ENCODE measurements at places on chromosomes 5 and 9.

DNA sequence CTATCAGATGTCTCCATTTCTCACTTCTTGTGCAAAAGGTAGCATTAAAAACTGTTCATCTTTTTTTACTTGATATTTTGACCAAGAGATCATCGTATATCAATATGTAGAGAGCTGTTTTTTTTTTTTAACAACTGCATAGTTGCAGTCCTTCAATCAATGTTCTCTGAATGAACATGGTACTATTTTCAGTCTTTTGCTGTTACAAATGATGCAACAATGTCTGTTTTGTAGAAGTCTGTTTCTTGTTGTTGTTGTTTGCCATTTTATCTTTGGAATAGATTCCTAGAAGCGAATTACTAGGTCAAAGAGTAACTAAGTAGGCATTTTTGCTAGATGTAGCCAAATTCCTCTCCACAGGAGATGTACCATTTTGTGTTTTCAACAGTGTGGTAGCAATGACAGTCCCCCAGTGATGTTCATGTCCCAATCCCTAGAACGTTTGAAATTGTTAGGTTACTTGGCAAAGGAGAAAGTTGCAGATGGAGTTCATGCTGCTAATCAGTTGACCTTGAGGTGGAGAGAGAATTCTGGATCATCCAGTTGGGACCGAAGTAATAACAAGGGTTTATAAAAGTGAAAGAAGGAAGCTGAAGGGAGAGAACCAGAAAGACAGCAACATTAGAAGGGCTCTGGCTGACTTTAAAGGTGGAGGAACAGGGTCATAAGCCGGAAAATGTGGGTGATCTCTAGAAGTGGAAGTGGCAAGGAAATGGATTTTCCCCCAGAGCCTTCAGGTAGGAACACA, 6.3 kb downstream of the MTREX start:
- DNase-seq: no peak

- DNase-seq: no peak
Measured at GRCh38 chr9:69093471-69094103, 58.0 kb downstream of the FXN start.

DNA sequence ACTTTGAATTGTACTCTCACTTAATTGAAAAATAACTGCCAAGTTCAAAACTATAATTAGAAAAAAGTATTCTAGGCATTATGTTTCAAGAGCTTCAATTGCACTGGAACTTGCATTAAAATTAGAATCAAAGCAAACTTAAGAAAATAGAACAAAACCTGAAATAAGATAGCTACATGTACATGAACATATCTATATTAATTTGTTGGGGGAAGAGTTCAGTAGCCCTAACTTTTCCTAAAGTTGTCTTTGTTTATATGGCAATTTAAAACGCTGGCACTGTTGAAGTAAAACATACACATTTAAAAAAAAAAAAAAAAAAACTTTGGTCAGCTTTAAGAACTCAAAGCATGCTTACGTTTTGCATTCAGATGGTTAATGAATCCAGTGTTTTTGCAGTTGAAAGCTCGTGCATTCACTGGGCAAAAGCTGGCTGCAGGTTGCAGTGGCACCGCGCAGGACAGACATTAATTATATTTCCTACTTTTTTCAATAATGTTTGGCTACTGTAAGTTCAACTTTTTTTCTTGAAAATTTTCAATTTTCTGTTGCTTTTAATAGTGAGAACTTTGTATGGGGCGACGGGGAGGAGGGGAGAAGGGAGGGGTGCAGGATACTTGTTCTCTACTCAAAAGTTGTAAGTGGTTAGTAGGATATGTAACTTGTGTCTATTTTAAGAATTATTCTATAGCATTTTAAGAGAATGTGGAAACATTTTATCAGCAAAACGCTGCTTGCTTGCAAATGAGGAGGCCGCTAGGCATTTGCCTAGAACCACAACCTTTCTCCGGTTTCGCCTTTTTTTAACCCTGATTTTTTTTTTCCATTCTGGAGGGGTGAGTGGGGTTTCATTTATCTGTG, 3.9 kb downstream of the NR2F1 start:
- no peak for DNase-seq

DNA sequence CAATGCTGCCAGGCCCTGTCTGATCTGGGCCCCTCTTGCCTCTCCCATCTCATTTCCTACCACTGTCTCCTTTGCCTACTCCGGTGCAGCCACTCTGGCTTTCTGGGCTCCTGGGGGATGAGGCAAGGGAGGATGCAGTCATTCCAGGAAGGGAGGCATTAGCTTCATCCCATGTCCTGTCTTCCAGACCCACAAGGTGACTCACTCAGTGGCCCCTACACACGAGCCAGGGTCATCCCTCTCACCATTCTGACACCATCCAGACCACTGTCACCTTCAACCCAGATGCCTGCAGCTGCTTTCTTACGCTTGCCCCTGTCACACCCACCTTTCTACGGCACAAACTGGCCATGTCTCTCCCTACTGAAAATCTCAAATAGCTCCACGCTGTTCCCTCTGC, 19.1 kb downstream of the ACSL6 start:
- DNase-seq: no peak

- DNase-seq: peak; percentile 65
Measured at GRCh38 chr5:171450423-171451331, 31.2 kb downstream of the FGF18 start.

DNA sequence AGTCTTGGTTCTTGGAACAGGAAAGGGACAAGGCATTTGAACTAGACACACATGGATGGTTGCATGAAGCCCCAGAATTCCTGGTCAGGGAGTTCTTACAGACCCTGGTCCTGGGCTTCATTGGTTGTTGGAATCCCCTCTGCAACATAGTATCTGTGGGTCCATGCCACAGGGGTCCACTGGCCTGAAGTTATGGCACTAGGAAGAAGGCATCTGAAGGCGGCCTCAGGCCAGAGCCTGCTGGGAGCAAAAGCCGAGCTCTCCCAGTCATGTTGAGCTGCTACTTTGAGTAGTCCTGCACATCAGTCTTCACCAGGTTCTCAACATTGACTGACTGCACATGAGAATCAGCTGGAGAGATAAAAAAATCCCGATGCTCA, 71.1 kb upstream of the PITX1 start:
- DNase-seq: no peak

DNA sequence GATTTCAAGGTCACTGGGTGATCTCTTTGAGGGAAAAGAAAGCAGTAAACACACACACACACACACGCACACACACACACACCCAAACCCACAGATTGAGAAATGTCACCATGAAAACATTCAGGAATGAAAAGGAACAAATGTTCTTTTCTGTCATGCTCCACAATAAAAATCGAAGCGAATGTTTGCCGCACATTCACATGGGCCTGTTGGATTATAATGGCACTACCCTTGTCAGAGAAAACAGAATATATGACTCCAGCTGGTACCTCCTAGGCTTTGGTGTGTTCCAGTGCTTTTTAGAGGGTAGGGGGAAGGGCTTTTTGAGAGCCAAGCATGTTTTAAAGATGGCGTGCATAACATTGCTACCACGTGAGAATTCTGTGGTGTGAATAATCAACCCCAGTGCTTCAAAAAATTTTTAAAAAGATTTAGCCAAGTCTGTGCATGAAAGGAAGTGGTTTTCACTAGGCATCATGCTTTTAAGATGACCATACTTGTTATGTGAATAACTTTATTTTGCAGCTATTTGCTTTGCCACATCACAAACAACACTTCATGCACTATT, 120.8 kb upstream of the ZNF608 start:
- DNase-seq: peak; percentile 55

GRCh38 chr5:75281716-75282465, 45.2 kb upstream of the ANKRD31 start:
- DNase-seq: peak; percentile 5

Data from HFFc6 (cell line).